ENCODE measurements at places on chromosomes 16 and 17. TPM values are rescaled to one million over a fixed set of nuclear protein-coding genes. Genes with fewer than 3 reads are reported as not detected.

The ASGR1 gene
- 0.43 TPM for total RNA-seq

GRCh38 chr16:23842137-23842600 is 6.4 kb downstream of the PRKCB start:
- DNase-seq = no peak

- DNase-seq = no peak
These were observed 154.6 kb downstream of the CHD9 start for GRCh38 chr16:53209429-53209828.

DNA sequence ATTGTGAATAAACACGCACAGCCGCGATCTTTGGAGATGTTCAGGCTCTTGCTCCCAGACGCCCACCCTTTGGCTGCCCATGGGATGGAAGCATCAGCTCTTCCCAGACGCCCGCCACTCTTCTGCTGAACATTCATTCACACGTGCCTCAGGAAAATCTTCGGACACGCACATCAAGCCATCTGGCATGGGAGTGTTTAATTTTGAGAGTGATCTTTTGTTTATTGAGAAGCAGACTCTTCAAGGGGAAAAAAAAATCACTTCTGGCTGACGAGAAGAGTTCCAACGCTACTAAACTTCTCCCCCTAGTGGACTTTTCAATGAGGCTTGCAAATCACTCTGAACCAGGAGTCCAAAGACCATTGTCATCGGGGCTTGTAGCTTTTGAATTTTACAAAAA is 62.0 kb upstream of the NUDT7 start:
- DNase-seq = no peak

Measured in Right ventricle myocardium inferior (tissue), 1 donor.